Fibroblast of villous mesenchyme (primary cell): ENCODE measurements at places on chromosomes 11 and 22.

DNA sequence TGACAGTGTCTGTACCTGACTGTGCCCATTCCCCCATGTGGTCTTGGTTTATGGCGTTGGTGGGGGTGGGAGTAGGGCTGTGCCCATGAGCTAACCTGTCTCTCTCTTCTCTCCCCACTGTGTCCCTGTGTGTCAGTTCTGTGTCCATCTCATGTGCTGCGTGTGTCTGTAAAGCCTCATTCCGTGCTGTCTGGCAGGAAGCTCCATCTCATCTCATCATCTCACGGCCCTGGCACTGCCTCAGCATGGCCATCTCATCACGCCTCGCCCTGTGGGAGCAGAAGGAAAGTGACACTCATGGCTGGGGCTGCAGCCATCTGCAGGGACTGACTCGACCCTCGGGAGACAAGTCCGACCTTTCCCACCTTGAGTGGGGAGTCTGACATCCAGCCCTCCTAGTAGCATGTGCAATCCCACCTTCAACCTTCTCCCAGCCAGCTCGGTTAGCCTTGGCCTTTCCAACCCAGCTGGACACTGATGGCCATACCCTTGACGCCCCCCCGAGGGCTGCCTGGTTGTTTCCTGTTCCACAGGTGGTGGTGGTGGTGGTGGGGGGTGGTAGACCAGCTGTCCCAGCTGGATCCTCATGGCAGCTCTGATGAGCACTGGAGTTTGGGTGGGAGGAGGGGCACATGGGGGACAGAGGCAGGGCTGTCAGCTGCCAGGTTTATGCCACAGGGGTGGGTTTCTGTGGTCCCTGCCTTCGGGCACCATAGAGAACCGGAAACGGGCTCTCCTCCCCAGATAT lies 19.0 kb downstream of the MYO18B start:
- DNase-seq: no peak

GRCh38 chr11:130546438-130546837 lies 98.0 kb downstream of the ADAMTS15 start:
- no peak for DNase-seq

GRCh38 chr11:12868315-12869073 lies 140.6 kb upstream of the RASSF10 start:
- peak; percentile 62 for DNase-seq

- DNase-seq: no peak
These were observed 267.6 kb upstream of the DDI1 start for GRCh38 chr11:103768816-103769215.

DNA sequence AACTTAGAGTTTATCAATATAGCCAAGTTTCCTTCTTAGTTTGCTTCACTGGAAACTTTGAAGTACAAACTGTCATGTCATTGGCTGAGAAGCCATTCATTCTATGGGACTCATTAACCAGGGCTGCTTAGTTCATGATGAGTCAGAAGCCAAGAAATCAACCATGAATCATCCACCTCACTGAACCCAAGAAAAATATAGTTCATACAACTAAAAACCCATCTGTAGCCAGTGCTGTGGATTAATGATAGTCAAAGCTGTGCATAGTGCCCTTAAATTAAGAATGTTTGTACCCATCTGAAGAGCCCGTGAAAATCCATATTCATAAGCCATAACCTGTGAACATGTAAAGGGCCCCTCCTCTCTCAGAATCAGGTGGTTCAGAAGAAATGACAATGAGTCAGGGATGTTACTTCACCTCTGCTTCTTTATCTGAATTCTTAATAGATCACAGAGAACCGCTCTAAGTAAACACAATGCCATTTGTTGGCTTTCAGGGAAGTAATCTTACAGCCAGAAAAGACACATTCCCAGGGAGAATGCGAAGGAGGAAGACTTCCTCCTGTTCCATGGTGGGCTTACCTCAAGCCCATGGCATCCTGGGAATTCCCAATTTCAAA lies 25.4 kb downstream of the MMP20 start:
- DNase-seq: peak; percentile 89

DNA sequence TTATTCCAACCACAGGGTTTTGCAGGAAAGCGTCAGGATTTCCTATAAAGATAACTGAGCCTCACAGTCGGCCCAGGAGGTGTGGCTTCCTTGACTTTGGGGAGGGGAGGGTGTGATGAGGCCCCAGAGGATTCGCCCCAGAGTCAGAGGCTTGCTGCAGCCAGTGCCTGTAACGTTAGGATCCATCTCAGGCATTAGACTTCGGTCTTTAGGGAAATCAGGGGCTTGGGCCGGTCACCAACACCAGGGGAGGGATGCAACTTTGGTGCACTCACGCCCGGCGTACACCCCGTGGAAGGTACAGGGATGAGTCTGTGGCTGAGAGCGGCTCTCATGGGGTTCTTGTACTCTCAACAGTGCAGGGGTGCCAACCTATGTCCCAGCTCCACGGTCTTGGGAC lies 5.7 kb upstream of the ANO1 start:
- DNase-seq: no peak

DNA sequence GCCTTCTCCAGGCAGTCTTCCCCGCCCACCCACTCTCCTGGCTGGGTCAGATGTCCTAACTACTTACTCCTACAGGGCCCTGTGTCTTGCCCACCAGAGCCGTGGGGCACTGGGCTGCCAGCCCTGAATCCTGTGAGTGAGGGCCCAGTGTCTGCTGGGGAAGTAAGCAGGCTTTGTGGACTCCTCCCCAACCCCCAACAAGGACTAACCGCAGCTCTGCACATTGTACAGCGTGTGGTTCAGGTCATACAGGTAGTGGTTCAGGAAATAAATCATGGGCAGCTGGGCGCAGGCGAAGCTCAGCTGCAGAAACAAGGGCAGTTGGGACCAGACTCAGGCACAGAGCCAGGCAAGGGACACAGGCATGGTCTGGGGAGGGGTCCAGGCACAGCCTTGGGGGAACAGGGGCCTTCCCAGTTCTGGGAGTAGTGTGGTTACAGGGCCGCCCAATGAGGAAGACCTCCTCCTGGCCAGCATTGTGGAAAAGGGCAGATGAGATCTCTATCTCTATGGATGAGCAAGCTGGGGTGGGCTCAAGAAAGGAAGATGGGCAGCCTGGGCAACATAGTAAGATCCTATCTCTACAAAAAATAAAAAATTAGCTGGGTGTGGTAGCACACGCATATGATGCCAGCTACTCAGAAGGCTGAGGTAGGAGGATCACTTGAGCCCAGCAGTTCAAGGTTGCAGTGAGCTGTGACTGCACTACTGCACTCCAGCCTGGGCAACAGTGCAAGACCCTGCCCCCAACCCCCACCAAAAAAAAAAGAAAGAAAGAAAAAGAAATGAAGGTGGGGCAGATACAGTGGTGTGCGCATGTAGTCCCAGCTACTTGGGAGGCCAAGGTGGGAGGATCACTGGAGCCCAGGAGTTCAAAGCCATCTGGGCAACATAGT lies 5.5 kb downstream of the UNC93B1 start:
- DNase-seq: no peak

- DNase-seq: no peak
These were observed 138.5 kb upstream of the HSD17B12 start for GRCh38 chr11:43541993-43542392.

DNA sequence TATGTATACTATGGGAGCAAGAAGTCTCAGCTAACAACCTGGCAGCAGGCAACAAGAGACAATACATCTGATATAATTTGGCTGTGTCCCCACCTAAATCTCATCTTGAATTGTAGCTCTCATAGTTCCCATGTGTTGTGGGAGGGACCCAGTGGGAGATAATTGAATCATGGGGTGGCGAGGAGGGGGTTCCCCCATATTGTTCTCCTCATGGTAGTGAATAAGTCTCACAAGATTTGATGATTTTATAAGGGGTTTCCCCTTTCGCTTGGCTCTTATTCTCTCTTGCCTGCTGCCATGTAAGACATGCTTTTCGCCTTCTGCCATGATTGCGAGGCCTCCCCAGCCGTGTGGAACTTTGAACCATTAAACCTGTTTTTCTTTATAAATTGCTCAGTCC lies 6.2 kb downstream of the DNAJC24 start:
- no peak for DNase-seq

- DNase-seq: peak; percentile 87
These were observed 2.0 kb downstream of the SBF2 start for GRCh38 chr11:10291801-10292638.

DNA sequence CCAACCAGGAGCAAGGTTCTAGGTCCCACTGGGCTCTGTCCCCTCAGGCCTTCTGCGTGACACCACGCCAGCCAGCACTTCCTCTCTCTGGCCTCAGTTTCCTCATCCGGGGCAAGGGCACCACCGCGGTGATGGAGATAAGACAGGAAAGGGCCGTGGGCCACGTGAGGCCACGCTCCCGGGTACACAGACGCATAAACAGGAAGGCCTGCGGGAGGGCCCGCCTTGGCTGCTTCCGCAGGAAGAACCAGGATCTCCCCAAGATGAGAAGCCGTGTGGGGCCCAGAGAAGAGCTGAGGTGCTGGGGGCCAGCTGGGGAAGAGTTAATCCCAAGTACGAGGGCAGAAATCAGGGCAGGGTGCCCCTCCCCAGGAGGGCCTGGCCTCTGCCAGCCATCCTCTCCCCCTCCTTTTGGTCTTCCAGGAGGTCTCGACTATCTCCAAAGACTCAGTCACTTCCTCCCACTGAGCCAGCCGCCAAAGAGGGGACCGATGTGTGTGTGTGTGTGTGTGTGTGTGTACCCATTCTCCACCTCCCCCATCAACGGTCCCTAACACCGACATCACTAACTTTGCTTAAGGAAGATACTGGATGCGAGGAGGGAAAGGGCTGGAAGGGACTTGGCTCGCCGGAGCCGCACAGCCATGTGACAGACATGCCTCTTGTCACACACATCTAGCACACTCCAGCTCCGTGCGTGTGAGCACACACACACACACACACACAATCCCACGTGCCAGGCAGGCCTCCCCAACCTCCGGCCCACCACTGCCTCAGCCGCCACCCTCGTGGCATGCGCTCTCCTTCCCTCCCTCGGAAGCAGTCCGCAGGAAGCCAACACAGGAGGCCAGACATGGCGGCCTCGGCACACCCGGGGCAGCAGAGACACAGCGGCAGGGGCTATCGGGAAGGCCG lies 1.4 kb downstream of the MFNG start:
- DNase-seq: no peak

- no peak for DNase-seq
These were observed 180.2 kb downstream of the CHST1 start for GRCh38 chr11:45485070-45485707.

GRCh38 chr11:120096369-120097191 lies 41.3 kb downstream of the TRIM29 start:
- DNase-seq: no peak

GRCh38 chr22:49251371-49251770 lies 576.3 kb downstream of the BRD1 start:
- no peak for DNase-seq

DNA sequence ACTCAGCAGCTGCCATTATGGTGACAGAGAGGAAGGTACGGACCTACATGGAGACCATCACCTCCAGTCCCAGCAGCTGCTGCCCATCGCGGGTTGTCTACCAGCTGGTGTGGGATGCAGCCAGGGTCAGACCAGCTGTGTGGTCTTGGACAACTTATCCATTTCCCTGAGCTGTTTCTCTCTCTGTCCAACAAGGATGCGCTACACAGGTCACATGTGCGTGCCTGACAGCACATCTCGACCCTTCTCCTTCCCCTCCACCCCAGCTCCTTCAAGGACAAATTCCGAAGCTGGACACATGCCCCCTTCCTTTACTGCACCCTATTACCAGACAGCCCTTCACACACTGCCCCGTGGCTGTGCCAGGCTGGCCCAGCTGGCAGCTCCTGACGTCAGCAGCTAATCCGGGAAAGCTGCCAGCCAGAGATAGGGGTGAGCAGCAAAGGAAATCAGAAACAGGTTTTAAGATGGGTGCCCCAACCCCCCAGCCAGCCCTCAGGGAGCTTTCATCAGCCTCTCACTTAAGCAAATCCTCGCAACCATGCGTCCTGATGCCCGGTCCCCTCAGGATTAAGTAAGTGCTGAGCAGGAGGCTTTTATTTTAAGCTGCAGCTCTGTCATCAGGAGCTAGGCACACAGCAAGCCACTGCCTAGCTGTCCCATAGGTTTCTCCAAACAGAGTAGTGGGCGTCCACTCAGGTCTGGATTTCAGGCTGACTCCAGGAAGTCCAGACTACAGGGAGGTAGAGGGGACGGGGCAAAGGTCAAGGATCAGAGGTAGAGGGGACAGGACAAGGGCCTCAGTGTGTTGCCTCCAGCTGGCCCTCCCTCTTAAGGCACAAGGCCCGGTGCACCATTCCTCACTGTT lies 20.3 kb downstream of the TEF start:
- peak; percentile 88 for DNase-seq

DNA sequence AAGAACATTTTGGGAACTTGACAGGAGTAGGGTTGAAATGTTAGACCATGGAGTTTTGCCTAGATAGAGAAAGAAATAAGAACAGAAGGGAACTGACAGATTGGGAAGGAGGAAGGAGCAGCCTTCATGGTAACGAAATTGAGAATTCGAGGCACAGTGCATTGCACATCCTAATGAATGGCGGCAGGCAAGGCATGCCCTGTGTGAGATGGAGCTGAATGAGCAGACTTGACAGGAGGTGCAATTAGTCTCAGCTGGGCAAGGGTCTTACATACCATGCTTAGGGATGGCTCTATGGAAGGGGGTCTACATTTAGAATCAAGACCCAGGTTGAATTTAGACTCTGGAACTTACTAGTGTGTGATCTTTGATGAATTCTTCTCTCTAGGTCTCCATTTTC lies 25.0 kb upstream of the NTM start:
- no peak for DNase-seq

- DNase-seq: peak; percentile 70
These were observed 15.1 kb downstream of the APOL6 start for GRCh38 chr22:35663371-35663770.

GRCh38 chr11:7611411-7611810 lies 61.9 kb downstream of the CYB5R2 start:
- DNase-seq: no peak

GRCh38 chr22:20316217-20316843 lies 3.5 kb downstream of the DGCR6L start:
- DNase-seq: no peak
